Anterior cingulate cortex (tissue), 58 donors: ENCODE measurements at places on chromosomes 12 and 14.

DNA sequence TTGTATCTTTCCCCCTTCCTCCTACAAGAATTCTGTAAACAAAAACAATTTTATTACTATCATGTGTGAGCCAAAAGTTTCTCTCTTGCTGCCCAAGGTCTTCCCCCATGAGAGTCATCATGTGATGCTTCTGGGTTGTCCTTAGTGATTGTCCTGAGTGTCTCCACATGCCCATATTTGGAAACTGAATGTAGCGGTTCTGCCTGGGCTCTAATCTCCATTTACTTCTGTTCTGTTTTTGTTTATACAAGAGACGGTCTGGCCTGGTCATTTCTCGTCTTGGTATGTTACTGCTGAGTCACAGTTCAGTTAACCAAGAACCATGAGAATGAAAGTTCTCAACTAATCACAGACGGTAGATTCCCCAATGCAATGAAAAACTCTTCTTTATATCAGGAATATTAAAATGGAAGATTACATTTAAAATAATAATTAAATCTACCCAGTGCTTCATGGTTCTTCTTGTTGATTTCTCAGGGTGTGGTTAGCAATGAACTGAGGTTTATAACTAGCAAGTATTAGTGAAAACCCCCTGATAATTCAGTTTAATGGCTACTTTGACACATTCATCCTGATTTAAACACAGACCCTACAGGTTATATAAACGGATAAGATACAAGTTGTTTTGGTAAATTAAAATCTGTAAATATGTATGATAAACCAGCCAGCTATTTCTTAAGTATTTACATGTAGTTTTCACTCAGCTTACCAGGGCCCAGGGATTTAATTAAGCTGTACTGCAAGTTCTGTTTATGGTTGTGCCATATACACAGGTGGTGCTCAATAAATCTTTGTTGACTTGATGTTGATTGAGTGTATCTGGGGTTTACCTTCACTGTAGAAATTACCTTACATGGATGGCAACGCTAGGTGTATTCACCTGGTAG is 81.1 kb downstream of the PELI2 start:
- no peak for DNase-seq

DNA sequence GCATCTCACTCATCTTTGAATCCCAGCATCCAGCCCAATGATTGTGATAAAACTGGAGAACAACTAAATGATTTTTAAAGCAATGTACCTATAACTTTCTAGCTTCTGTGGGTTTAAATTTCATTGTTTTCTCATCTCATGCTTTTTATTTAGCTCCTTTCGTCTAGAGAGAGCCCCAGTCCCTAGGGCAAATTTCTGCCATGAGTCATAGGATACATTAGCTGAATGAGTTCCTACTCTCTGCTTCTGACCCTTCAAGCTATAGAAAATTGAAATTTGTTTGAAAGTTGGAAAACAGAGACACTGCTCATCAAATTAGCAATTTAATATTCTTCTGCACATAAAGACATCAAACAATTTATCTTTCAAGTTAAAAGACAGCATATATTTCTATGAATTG is 113.9 kb downstream of the KIF21A start:
- DNase-seq, result no peak

DNA sequence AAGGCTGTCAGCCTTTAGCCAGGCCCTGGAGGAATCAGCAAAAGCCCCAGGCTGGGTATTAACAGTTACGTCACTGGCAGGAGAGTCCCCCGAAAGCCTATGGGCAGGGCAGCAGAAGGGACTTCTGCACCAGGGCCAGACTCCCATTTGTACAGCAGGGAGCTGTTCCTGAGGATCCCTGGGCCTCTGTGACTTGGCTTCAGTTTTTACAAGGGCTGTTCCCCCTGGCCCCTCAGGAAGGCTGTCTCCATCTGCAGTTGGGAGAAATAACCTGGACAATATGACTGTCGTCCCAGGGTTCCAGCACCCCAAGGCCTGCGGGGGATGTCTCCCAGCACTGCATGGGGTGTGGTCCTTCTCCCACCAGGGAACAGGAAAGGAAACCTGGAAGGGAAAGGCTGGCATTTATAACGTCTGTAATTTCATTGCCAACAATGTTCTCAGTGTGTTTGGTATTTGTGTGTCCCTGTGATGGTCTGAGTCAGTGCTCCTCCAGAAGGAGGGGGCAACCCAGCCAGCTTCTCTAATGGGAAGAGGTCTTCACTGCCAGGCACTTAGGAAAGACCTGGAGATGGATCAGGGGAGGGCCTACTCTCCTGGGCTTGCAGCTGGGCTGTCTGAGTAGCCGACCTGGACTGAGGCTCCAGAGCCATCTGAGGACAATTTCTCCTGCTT is 42.4 kb downstream of the ERH start:
- no peak for DNase-seq

GRCh38 chr12:52769946-52770345 is 7.2 kb downstream of the KRT76 start:
- DNase-seq, result no peak

- no peak for DNase-seq
Observed at GRCh38 chr12:118375348-118375747, 1.0 kb upstream of the SUDS3 start.

GRCh38 chr14:72742838-72743195 is 151.1 kb downstream of the DPF3 start:
- DNase-seq, result no peak

- no peak for DNase-seq
Observed at GRCh38 chr12:112386726-112387125, 4.5 kb upstream of the HECTD4 start.
